ENCODE measurements at places on chromosomes 12 and 14.
A peak's percentile ranks its signal among the peaks of the same experiment; 100 is the strongest.

- peak; percentile 68 for DNase-seq
These were observed 16.4 kb upstream of the SP7 start for GRCh38 chr12:53352331-53353256.

- DNase-seq = no peak
These were observed 61.8 kb downstream of the PPFIBP1 start for GRCh38 chr12:27585739-27586265.

- no peak for DNase-seq
These were observed 129.1 kb downstream of the PTPRB start for GRCh38 chr12:70508178-70508577.

DNA sequence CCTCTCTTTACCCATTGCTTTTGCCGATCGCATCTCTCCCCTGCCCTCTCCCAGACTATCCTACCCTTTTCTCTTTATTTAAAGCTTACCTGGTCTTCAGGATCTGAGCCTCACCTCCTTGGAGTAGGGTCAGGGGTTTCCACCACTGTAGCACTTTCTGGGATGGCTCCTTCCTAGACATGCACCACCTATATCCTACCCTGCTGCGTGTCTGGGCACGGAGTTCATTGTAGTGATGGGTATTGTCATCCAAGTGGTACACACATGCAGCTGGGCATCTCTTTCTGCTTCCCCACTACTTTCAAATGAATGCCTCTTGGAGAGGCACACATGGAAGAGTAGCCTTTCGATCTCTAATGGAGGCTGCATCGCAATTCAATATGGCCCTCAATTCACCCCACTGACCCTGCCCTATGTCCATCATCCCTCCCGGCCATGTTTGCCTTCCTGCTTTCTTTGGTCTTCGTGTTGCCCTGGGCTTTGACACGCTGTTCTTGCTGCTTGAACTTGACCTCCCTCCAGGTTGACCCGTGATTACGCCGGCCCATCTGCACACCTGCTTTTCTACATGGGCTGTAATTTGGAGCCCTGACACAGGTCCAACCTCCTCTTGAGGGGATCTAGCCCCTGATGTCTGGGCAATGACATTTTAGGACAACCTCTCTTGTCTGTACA, 10.9 kb downstream of the SERPINA11 start:
- no peak for DNase-seq

DNA sequence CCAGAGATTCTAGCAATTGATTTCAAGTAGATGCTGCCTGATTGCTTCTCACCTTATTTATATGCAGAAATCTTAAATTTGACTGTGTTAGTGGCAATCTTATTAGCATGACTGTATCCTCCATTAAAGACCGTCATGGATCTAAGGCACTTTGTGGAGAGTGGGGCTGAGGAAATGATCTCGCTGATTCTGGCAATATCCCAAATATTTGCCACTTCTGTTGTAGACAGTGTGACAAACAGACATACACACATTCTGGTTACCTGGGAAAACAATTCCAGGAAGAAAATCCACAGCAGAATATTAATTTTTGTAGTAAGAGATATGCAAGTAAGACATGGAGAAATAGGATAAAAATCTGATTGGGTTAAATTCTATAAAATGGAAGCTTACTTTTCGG, 269.0 kb upstream of the G2E3 start:
- DNase-seq = no peak

DNA sequence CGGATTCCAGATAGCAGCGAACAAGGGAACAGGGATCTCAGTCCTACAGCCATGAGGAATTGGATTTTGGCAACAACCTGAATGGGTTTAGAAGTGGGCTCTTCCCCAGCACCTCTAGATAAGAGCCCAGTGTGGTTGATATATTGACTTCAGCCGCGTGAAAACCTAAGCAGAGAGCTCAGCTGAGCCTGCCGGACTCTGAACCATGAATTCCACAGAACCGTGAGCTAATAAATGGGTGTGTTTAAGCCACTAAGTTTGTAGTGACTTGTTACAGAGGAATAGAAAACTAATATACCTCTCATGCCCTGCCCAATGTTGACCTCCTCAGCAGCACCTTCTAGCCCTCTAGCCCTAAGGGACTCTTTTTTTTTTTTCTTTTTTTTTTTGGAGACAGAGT, 32.4 kb upstream of the TMED10 start:
- DNase-seq = no peak

GRCh38 chr12:117466677-117467362, 105.4 kb upstream of the NOS1 start:
- DNase-seq = no peak

DNA sequence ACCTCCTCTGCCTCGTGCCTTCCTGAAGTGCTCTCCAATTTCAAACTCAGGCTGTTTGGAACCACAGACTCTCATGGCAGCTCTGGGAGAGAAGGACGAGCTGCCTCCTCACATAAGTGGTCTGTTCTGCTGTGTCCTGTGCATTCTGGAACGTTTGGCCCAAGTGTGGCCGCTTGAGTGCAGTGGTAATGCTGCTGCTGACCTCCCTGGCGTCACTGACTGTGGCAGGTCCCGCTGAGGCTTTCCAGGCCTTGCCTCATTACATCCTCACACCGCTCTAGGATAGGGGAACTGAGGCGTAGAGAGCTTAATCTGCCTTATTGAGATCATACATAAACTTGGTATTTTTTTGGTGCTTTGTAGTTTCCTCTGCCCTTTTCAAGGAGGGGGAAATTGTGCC, 14.2 kb downstream of the CCDC92 start:
- DNase-seq = no peak

DNA sequence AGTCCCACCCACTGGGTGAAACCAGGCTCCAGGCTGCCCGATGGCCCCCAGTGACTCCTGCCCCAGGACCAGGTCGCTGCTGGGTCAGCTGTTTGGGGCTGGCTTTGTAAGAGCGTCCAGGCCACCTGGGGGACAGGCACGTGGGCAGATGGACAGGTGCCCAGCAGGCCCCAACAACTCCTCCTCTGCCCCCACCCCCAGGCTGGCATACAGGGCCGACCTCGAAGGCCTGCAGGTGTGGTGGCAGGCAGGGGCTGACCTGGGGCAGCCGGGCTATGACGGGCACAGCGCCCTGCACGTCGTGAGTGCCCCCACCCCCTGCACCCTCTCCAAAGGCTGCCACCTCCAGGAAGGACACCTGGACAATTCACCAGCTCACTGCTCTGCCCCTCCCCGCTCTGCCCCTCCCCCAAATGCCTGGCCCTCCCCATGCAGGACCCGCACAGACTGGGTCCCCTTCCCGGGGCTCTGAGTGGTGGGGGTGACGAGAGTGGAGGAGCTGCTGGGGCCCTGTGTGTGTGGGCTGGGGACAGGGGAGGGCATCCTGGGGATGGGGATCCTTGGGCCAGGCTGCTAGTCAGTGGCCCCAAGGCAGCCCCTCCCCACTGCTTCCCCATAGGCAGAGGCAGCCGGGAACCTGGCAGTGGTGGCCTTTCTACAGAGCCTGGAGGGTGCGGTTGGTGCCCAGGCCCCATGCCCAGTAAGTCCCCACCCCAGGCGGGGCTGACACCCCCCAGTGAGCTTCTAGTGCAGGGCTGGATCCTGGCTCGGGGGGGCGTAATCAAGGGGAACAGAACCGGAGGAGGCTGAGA, 26.0 kb downstream of the ASPG start:
- no peak for DNase-seq

DNA sequence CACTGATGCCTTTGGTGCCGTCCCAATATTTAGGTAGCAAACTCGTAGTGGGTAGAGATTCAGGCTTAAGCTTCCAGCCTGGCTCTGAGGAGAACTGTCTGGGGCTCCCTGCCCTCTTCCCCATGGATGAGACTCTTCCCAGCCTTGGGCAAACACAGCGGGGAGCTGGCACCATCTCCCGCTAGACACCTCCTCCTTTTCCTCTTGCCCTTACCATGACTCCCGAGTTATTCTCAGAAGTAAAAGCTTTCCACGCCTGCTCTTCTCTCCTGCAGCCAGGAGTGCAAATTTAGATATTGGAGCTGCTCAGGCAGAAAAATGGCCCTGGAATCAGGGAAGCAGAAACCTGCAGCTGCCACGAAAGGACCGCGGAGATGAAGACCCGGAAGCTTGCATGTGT, 45.6 kb upstream of the RBM19 start:
- no peak for DNase-seq

GRCh38 chr14:102323102-102323501, 3.6 kb downstream of the ZNF839 start:
- no peak for DNase-seq

DNA sequence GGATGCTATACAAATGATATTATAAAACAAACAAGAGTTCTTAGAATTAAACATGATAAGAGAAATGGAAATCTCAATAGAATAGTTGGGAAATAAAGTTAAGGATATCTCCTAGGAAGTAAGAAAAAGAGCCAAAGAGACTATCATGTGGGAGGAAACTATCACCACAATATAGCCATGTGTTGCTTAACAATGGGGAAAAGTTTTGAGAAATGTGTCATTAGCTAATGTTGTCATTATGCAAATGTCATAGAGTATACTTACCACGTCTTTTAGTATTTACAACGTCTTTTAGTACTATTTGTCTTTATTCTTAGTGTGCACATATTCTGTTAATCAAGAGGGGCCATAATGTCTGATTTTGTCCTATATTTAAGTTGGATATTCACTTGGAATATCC, 58.7 kb downstream of the ZNF641 start:
- DNase-seq = no peak

GRCh38 chr12:102144221-102144620, 24.2 kb downstream of the PARPBP start:
- DNase-seq = no peak

DNA sequence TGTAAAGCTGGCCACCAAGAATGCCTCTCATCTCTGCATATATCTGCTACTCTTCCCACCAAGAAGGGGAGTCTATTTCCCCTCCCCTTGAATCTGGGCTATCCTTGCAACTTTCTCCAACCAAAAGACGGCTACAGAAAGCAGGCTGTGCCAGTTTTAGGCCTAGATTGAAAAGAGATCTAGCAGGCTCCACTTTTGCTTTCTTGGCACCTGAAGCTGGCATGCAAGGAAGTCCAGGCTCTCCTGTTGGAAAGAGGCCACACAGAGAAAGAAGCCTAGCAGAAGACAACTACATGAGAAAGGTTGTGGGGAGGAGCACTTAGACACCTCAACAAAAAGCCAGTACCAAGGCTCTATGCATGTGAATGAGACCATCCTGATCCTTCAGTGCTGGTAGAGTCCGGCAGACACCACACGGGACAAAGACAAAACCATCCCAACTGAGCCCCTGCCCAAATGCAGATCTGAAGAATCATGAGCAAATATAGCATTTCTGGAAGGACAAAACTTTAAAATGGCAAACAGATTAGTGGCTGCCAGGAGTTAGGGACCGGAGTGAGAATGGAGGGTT, 68.0 kb downstream of the SPPL3 start:
- no peak for DNase-seq

DNA sequence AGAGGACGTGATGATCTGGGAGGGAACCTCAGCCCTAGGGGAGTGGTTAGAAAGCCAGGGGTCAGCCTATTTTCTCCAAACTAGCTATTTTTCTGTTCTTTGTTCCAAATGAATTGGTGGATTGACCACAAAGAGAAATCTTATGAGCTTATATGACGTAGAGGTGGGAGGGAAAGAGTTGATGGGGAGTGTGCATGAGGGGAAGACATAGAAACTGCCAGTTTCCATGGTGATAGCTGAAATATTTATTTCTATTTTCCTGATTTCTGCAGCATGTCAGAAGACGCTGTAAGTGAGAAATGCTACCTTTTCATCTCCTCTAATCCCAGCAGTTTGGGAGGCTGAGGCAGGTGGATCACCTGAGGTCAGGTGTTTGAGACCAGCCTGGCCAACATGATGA, 51.4 kb upstream of the CISTR start:
- no peak for DNase-seq

GRCh38 chr14:48504921-48505320, 829.5 kb upstream of the MDGA2 start:
- DNase-seq = no peak

DNA sequence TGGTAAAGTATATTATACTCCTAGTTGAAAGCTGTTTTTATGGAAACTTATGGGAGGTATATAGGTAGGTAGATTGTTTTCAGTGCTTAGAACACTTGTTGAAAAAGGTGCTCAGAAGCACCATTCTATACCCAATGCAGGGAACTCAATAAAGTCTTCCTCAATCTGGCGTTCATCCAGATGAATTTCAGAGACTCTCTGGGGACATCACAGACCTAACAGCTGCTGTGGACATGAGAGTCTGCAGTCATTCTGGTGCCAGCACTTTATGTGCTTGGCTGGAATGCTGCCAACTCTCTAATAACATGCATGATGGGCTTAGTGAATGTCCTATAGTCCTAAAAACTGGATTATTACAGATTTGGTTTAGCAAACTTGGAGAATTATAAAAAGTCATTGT, 115.9 kb downstream of the NTN4 start:
- DNase-seq = no peak

GRCh38 chr14:50352584-50352983, 40.5 kb downstream of the DMAC2L start:
- no peak for DNase-seq

DNA sequence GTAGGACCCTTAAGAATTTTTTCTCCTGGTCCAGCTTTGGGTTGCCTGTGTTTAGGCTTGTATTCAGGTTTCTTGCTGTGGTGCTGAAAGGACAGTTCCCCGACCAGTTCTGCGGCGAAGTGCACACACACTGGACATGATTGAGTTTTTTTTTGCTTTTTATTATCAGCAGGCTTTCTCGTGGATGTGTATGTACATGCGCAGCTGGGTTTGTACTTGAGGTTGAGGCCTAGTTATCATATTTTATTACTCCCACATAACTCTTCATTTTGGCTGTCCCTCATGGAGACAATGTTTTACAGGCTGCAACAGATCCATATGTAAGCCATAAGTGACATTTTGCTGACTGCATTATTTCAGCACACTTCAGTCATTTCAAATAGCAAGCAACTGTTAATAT, 2.5 kb downstream of the SCN8A start:
- no peak for DNase-seq

DNA sequence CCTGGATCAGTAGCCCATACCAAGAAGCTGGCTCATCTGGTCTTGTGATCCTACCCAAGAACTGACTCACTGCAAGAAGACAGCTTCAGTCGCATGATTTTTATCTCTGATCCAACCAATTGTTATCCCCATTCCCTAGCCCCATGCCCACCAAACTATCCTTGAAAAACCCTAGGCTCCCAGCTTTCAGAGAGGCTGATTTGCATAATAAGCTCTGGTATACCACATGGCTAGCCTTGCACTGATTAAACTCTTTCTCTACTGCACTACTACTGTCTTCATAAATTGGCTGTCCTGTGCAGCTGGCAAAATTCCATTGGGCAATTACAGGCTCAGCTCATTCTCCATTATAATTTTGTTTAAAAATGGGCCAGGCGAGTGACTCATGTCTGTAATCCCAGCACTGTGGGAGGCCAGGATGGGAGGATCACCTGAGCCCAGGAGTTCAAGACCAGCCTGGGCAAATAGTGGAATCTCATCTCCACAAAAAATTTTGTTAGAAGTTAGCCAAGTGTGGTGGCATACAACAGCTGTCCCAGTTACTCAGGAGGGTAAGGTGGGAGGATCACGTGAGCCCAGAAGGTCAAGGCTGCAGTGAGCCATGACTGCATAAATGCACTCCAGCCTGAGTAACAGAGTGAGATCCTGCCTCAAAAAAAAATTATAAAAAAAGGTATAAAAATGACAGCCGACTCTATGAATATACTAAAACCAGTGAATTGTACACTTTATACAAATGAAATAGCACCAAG, 76.7 kb upstream of the EIF5 start:
- no peak for DNase-seq

- DNase-seq = no peak
These were observed 12.3 kb downstream of the KCTD10 start for GRCh38 chr12:109464642-109465351.
